Epithelial cell of alveolus of lung (primary cell): ENCODE measurements at places on chromosomes 7 and 10. TPM values are rescaled to one million over a fixed set of nuclear protein-coding genes. Genes with fewer than 3 reads are reported as not detected.

ZNF722 gene
- total RNA-seq: not detected in 2 replicates

HYAL4 gene
- not detected in 2 replicates for total RNA-seq

SRRM3 gene
- total RNA-seq: 7.1 and 8.5 TPM in 2 replicates

KIAA1217 gene
- 3.7 and 5.6 TPM in 2 replicates for total RNA-seq

AHR gene
- total RNA-seq: 60.8 and 200 TPM in 2 replicates

UTF1 gene
- not detected in 2 replicates for total RNA-seq

CRHR2 gene
- not detected in 2 replicates for total RNA-seq

SMURF1 gene
- 15.9 and 19.8 TPM in 2 replicates for total RNA-seq
